ENCODE measurements at places on chromosomes 5 and 9.

GRCh38 chr5:156623381-156624040 lies 226.6 kb upstream of the PPP1R2B start:
- DNase-seq: no peak

- DNase-seq: no peak
These were observed 61.6 kb downstream of the NNT start for GRCh38 chr5:43664501-43665040.

DNA sequence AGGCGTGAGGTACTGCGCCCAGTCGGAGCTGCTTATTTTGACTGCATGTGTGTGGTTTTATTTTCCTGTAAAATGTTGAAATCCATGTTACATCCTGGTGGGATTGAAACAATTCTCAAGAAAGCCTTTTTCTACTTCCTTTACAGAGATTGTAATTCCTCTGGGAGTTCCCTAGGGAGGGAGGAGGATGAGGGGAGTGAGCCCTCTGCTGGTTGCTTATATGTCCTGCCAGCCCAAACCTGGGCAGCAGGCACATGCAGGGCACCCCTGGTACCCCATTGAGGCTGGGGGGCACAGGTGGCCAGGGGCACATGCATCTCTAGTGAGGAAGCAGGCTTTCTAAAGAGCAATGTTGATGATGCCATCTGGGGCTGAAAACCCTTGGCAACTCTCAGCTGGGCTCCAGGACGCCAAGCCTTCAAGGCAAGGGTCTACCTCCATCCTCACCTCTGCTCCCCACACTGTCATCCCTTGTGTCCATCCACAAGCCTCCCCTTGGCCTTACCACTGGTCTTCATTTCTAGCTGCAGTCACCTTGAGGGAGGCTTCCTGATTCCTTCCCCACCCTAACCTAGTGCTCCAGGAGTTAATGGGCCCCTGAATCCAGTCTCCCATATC lies 84.7 kb upstream of the TNFSF8 start:
- DNase-seq: no peak

- no peak for DNase-seq
These were observed 123.5 kb downstream of the DAB2IP start for GRCh38 chr9:121774715-121775613.

GRCh38 chr9:99108131-99108530 lies 3.2 kb downstream of the TGFBR1 start:
- no peak for DNase-seq

Measured in activated CD4-positive, alpha-beta T cell treated with anti-CD3 and anti-CD28 coated beads for 4 hours (primary cell).